HFF-Myc (cell line): ENCODE measurements at places on chromosomes 16 and 17.

GRCh38 chr16:2494616-2495015 is 19.1 kb upstream of the ATP6V0C start:
- no peak for DNase-seq

DNA sequence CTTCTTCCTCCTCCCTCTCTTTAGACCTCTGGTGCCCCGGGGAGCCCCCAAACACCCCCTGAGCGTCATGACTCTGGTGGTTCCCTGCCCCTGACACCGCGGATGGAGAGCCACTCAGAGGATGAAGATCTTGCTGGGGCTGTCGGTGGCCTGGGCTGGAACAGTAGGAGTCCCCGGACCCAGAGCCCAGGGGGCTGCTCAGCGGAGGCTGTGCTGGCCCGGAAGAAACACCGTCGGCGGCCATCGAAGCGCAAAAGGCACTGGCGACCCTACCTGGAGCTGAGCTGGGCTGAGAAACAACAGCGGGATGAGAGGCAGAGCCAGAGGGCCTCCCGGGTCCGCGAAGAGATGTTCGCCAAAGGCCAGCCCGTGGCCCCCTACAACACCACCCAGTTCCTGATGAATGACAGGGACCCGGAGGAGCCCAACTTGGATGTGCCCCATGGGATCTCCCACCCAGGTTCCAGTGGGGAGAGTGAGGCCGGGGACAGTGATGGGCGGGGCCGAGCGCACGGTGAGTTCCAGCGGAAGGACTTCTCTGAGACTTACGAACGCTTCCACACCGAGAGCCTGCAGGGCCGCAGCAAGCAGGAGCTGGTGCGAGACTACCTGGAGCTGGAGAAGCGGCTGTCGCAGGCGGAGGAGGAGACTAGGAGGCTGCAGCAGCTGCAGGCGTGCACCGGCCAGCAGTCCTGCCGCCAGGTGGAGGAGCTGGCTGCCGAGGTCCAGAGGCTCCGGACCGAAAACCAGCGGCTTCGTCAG is 7.5 kb downstream of the HEXIM2 start:
- no peak for DNase-seq

DNA sequence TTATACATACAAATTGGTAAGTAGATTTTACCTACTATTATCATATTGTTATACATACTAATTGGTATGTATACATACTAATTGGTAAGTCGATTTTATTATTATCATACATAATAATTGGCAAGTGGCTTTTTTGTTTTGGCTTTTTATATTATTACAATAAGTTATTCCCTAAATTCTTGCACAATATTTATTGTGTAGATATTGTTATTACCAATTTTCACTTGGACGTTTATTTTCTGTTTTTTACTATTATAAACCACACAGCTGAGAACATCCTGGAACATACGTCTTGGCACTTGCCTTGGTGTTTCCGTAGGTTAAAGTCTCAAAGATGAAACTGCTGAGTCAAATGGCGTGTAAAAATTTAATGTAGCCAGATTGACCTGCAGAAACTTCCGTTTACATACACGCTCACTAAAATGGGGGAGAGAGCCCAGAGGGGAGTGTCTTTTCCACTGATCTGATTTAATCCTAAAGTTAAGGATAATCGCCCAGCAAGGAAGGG is 18.9 kb downstream of the GNGT2 start:
- no peak for DNase-seq

DNA sequence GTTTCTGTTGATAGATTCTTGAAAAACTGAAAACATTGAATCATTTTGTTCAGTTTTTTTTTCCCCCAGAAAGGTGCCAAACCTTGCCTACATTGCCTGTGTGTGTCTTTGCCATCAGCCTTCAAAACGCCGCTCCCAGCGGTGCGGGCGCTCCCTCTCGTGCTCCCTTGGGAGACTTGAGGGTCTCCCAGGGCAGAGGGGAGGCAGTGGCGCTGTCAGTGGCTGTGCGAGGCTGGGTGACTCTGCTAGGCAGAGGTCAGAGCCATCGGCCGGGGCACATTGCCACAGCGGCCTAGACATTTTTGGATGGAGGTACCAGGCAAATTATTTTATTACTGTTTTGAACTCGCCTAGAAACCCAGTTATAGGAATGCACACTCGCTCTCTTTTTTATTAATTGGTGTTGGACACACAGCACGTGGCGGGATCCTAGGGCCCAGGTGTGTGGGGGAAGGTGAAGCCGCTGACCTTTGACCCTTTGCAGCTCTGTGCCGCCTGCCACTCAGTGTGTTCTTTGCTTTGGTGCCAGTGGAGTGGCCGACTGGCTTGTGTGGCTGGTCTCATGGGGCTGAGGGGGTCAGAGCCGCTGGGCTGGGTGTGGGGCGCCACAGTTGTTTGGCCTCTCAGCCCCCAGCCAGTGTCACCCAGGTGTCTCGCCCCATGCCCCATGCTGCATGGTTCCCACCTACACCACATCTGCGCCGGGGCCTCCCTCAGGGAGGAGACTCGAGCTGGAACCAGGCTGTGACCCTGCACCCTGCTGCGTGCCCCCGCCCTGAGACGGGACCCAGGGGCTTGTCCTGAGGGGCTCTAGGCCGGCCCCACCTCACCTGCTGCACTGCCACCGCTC is 115.7 kb downstream of the BANP start:
- no peak for DNase-seq

DNA sequence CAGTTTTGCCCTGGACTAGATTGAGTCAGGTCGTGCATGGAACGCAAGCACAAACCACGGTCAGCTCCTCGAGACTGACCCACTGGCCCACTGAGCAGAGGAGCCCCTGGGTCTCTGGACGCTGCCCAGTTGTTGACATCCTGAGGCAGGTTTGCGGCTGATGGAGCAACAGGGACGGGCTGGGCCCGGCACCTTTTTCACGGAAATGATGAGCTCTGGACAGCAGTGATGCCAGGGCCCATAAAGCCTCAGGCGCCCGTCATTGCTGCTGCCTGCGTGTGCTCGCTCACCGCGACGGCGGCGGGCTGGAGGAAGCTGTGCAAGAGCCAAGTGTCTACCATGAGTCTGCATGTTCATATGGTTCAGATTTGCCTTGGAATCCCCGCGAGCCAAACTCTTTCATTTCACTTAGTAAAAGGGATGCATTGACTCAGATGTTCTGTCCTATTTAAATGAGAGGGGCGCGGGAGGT is 30.8 kb upstream of the CRISPLD2 start:
- DNase-seq, result peak; percentile 74

DNA sequence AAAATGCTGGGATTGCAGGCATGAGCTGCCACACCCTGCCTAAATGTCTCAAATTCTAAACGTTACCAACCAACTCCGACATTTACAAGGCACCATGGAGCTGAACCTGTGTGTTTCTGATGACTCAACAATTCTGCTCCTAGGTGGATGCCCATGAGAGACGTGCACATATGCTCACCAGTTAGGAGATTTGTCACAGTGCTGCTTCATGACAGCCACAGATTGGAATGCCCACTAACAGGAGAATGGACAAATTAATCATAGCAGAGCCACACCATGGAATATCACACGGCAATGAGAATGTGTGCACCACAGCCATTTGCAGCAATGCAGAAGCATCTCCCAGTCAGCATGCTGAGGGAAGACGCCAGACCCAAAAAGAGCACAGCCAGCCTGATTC is 8.0 kb upstream of the KCNG4 start:
- DNase-seq, result no peak

DNA sequence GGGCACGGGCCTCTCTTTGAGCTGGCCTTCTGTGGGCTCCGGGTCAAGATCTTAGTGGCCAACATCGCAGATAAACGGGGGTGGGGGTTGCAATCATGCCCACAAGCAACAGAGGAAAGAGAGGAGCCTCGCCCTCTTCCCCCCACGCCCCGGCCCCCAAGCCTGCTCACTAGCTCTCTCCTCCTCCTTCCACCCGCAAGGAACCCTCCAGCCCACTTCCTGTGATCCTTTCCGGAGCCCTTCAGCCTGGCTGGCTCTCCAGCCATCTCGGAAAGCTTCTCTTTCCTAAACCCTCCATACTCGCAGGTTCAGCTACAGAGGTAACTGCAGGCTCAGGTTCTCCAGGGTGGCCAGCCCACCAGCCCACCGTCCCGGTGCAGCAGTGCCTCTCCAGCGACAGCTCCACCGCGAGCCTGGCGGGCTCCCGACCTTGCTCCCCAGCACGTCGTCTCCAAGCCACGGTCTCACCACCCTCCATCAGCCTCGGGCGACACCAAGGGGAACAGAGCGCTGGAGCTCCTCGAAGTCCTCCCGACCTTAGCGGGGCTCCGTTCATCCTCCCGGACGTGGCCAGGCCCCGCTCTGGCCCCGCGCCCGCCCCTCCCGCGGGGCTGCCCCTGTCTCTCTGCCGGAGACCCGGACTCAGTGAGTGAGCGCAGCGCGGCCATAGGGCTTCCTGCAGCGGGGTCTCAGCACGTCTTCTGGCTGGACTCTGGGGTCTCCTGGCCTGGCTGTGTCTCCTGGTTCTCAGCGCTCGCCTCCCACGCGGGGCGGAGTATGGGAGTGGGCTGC is 12.9 kb upstream of the ODF4 start:
- DNase-seq, result no peak

DNA sequence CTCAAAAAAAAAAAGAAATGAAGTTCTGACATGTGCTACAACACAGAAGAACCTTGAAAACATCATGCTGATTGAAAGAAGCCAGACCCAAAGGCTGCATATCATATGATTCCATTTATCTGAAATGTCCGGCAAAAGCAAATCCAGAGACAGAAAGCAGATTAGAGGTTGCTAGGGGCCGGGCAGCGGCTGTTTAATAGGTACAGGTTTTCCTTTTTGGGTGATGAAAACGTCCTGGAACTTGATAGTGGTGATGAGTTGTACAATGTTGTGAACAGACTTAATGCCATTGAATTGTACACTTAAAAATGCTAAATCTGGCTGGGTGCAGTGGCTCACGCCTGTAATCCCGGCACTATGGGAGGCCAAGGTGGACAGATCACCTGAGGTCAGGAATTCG is 166.5 kb downstream of the NTN1 start:
- no peak for DNase-seq

DNA sequence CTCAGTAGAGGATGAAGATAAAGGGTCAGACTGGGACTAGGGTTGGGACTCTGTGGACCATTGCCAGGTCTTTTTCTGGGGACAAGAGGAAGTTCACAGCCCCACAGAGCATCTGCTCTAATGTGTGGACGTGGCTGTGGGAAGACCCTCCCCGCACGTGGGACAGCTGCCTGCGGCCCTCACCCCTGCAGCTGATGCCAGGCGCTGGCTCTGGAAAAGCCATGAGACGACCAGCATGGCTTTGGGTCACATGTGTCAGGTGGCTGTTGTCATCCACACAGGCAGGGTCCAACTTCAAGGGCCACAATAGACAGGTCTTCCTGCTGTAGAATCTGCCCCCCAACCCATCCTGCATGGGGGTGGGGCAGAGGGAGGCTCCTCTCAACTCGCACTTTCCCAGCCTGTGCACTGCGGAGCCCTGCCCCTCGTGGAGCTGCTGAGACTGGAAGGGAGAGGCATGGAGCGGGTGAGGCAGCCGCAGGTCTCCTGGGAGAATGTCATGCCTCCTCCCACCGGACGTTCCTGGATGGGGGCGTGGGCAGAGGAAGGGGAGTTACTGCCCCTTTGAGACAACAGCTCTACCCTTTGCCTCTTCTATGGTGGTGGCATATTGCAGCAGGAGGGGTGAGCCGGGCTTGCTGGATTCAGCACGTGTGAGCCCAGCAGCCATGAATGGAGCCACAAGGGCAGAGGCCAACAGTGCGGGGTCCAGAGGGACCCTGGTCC is 53.4 kb downstream of the PIMREG start:
- no peak for DNase-seq

DNA sequence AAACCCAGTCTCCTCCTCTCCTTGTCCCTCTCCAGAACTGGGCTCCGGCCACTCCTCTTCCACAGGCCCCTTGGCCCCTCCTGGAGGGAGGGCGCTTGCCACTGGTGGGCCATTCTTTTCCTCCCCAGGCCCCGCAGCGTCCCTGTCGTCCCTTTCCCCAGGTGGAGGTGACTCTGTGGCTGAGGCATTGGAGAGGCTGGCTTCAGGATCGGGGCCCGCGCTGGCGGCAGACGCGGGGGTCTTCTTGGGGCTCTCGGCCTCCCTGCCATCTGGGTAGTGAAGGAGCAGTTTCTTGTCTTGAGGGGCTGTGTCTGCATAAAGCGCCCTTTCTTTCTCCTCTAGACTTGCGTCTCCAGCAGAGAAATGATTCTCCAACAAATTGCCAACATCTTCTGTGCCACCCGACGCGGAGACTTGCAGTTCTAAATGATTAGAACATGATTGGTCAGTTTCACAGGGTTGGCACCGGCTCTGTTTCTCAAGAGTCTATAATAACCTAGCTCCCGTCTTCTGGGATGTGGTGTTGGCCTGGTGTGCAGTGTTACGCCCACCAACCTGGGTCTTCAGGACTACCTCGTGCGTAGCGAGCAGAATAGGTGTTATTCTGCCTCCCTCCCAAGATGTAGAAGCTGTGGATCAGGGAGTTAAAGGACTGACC is 34.1 kb downstream of the SRL start:
- DNase-seq, result no peak

DNA sequence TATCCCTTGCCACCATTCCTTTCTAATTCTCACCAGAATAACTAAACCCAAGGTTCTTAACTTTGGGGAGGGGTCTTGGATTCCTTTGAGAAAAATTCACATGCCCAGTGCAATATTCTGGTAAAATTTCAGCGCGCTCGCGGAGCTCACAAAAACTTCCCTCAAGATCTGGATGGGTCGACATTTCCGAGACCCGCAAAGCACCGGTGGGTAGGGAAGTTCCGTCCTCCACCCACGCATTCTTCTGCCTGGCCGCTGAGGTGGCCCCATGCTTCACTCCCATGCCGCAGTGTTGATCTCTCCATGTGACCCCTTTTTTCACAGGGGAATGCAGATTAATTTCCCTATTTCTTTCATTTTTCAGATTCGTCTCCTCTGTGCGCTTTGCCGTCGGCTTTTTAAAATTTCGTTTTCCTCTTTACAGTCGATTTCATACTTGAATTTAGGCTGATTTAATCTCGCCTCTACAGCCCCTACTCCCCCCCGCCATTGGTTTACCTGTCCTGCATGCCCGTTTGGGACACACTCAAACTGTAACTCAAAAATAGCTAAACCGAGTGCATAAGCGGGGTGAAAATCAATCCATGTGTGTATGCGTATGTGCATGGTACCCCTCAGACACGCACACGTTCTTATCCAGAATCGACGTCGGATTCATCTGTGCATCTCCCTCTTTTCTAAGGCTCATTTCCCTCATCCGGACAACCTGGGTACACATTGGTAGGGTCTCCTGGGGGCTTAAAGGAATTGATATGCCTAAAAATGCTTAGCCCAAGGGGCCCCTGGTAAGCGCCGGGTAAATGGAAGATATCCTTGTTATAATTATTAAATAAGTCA is 1.4 kb upstream of the SP6 start:
- no peak for DNase-seq

- peak; percentile 17 for DNase-seq
These were observed 20.6 kb upstream of the PIK3R6 start for GRCh38 chr17:8887834-8888703.
